Occipital lobe (tissue), 3 donors: ENCODE measurements at places on chromosomes 11 and 22. TPM values are rescaled to one million over a fixed set of nuclear protein-coding genes. Genes with fewer than 3 reads are reported as not detected.

The BRD1 gene
- total RNA-seq = 44.0 TPM

The SCUBE1 gene
- total RNA-seq = 21.2 TPM

The DPP3 gene
- 35.2 TPM for total RNA-seq

The KIF18A gene
- total RNA-seq = 4.5 TPM

The MYO18B gene
- total RNA-seq = 0.31 TPM

The GDPD5 gene
- total RNA-seq = 9.8 TPM

The MAJIN gene
- not detected for total RNA-seq

The ZBED4 gene
- total RNA-seq = 24.2 TPM

The NPTXR gene
- total RNA-seq = 11.5 TPM

The APOL4 gene
- total RNA-seq = 10.5 TPM

The CYP2D6 gene
- total RNA-seq = 1.7 TPM

The CD248 gene
- 1.1 TPM for total RNA-seq

The INPP5J gene
- total RNA-seq = 0.78 TPM

The SLCO2B1 gene
- total RNA-seq = 9.2 TPM

The POTEH gene
- not detected for total RNA-seq

The MRGPRE gene
- not detected for total RNA-seq
